ENCODE measurements at places on chromosomes 3 and 15.

DNA sequence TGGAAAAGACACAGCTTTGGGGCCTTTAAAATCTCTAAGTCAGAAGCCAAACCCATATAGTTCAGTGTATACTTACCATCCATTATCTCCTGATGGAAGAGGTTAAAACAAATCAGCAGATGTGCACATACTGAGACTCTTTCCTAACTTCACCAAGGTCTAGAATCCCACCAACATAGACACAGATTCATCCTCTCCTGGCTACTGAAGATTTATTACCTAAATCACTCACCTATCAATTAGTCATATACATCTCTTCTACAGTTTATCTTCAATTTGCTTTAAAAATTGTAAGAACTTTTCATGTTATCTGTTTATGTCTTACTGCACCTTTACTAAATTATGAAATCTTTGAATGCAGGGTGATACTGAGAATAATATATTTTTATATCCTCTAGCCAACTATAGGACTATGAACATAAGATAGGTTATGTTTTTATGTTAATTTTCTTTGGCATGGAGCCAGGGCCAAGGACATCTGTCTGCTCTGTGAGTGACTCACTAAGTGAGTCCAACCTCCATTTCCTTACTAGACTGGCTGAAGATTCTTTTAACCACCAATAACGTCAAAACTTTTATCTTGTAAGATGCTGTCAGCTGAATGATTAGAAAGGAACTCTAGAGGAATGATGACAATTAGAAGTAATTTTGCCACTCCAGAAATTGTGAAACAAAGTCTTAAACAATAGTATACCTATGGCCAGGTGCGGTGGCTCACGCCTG is 397.6 kb downstream of the FOXP1 start:
- DNase-seq = no peak

GRCh38 chr3:39284457-39284881 is 4.6 kb upstream of the CX3CR1 start:
- DNase-seq = no peak

GRCh38 chr3:13276438-13277195 is 143.5 kb downstream of the NUP210 start:
- DNase-seq = no peak

GRCh38 chr3:106309274-106309673 is 440.5 kb upstream of the CBLB start:
- no peak for DNase-seq

- no peak for DNase-seq
Observed at GRCh38 chr3:52880474-52880873, 16.9 kb downstream of the STIMATE start.

GRCh38 chr3:149609595-149609994 is 48.2 kb downstream of the WWTR1 start:
- DNase-seq = no peak

DNA sequence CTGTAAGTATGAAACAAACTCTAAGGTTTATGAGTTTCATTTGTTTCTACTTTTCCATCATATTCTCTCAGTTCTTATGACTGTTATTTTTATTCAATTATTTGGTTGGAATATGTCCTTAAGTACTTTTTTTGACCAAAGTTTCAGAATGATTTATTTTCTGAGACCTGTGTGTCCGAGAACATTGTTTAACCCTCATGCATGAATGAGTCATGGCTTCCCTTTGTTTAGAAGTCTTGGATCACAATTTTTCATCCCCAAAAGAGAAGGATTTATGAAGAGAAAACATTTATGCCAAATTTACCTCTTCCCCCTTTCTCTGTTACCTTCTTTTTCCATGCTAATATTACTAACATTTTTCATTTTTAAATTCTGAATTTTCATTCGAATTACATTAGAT is 518.0 kb upstream of the NR2F2 start:
- no peak for DNase-seq

GRCh38 chr15:43294091-43294706 is 27.5 kb upstream of the TGM5 start:
- DNase-seq = no peak

GRCh38 chr3:146499701-146500100 is 30.3 kb upstream of the PLSCR2 start:
- no peak for DNase-seq

- DNase-seq = no peak
Observed at GRCh38 chr15:58274885-58275284, 136.7 kb downstream of the AQP9 start.

GRCh38 chr3:112038863-112039262 is 4.3 kb downstream of the TMPRSS7 start:
- DNase-seq = no peak

GRCh38 chr3:69893274-69893673 is 106.3 kb upstream of the SAMMSON start:
- no peak for DNase-seq

GRCh38 chr3:168881804-168882203 is 781.7 kb downstream of the MECOM start:
- no peak for DNase-seq

DNA sequence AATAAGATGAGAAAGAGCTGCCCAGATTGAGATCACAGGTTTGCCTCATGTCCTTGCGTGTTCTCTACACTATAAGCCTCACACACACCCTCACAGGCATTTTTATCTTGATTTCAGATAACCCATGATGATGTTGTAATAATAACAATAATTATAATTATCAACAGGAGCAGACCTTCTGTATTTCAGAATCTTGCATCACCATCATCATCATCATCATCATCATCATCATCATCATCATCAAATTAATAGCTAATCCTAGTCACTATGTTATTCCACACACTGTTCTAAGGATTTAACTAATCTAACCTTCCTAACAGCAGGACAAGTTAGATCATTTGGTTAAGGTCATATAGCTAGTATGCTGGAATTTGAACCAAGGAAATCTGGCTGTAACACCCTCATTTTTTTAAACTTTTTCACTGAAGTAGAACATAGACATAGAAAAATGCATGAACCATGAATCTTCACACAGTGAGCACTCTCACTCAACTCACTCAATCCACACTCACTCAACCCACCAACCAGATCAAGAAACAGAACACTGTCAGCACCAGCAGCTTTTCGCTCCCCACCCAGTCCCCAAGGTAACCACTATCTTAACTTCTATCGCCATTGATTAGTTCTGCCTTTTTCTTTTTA is 1.8 kb upstream of the SH2D7 start:
- DNase-seq = no peak

DNA sequence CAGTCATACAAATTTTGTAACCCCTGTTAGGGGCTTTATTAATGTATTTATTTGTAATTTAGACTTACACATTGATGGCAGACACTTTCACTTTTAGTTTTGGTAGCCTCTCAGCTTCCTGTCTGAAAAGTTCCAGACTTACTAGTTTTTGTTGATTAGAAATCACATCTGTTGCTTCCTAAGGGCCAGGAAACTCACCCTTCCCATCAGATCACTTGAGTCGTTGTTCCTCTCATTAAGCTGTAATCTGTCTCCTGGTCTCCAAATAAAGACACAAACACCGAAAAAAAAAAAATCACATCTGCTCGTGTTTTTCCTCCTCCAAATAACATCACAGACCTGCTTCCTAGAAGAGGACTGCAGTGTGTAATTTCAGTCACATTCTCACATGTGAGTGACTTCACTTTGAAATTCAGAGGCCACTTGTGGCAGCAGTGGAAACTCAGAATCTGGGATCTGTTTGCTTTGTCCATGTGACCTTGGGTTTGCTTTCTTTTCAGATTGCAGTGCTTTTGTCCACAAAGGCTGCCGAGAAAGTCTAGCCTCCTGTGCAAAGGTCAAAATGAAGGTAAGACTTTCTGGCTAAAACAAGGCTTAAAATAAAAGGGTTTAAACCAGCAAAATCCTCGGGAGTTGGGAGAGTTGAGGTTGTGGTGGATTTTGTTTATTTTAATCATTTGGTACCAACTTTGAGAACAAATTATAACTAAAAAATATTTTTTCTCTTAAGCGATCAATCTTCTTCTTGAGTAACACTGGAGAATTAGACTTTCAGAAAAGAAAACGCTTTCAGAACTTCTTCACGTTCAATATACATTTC is 87.0 kb downstream of the KLHL25 start:
- no peak for DNase-seq

GRCh38 chr15:66833803-66834202 is 131.8 kb downstream of the SMAD6 start:
- DNase-seq = no peak

GRCh38 chr3:188584958-188585689 is 431.2 kb downstream of the LPP start:
- no peak for DNase-seq

DNA sequence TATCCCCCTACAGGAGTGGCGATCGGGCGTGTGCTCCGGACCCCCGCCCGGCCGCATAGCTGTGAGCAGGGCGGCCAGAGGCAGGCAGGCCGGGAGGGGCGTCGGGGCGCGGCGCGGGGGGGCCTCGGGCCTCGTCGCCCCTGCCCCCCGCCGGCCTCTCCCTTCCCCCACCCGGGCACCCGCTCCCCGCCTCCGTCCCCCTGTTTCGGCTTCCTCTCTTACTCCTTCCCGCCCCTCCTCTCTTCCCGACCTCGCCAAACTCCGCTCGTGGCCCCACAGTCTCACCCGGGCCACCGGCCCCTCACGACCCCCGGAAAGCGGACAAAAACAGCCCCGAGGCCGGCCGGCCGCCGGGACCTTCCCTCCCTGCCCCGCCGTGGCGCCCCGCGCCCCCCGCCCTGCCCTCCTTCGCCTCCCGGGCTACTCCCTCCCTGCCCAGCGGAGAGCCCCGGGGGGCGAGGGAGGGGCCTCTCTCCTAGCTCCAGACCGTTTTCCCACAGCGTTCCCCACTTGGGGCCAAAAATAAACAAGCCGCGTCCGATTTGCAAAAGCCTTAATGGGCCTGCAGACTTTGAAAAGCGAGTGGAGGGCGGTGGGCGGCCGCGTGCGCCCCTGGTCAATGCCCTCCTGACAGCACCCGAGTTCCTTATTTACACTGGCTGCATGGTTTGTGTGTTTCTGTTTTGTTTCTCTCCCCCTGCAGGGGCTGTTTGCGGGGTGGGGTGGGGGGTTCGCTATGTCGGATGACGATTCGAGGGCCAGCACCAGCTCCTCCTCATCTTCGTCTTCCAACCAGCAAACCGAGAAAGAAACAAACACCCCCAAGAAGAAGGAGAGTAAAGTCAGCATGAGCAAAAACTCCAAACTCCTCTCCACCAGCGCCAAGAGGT is 1.0 kb downstream of the UBE2E1 start:
- no peak for DNase-seq

- no peak for DNase-seq
Observed at GRCh38 chr15:86776145-86776544, 696.5 kb downstream of the AGBL1 start.

DNA sequence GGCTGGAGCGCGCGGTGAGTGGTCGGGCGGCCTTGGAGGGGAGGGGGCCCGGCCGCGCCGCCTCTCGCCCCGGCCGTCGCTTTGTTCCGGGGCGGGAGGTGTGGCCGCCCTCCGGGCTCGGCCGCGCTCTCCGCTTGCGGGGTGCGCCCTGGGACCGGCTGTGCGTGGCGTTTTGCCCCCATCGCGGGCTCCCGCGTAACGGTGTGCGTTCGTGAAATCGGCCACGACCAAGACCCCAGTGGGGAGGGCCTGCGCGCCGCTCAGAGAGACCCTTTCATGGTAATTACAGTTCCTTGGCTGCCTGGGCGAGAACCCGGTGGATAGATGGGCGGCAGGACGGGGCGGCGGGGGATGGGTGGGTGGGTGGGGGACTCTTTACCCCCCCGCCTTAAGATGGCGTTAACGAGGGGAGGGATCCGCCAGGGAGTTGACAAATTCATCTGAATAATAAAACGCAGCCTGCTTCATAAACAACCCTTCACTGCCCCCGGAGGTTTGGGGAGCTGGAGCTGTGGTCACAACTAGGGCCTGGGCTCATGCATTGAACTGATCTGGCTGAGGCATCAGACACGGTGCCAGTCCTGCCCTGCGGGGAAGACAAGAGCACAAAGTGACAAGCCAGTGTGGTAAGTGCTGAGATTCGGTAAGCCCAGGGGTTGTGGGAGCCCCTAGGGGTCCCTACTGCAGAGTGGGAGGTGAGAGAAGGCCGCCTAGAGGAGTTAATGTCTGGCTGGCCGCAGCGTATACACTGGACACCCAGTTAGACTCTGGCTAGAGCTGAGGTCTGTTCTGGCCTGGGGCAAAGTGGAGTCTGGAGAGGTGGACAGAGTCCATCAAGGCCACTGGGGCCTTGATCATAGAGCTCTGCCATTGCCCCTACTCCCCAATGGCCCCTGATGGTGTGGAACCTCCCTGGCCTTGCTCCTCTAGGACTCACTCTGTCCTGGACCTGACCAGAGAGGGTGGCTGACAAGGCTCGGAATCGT is 668 bp downstream of the MRAS start:
- DNase-seq = no peak
